Central memory CD8-positive, alpha-beta T cell (primary cell): ENCODE measurements at places on chromosomes 13 and 19.

- DNase-seq: no peak
Observed at GRCh38 chr19:38513762-38514167, 80.3 kb downstream of the RYR1 start.

DNA sequence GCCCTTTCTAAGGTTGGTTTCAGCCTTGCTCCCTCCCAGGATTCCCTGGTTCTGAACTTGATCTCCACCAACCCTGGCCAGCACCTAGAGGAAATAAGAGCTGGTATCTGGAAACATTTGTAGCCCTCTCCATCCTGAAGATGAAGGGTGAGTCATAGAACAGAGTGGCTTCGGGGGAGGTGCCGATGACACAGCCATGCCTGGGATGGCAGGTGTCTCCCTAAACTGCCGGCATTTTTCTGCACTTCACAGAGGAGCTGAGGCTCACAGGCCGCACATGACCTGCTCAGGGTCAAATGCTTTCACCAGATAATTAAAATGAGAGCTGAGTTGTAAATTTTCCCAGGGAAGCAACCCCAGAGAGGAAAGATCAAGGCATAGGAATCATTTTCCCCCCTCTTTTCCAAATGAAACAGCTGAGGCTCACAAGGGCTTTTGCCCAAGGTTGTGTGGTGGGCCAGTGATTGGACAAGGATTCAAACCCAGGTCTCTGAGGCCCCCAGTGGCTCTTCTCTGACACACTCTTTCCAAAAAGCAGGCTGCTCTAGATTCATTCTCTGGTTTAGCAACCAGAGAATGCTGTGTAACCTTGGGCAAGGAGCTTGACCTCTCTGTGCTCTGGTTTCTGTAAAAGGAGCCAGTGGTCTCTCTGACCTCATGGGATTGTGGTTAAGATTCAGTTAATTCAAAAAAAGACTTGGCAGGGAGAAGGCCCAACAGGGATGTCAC is 1.2 kb upstream of the SLC25A42 start:
- DNase-seq: no peak

GRCh38 chr13:30022796-30023195 is 172.4 kb upstream of the UBL3 start:
- DNase-seq: no peak

DNA sequence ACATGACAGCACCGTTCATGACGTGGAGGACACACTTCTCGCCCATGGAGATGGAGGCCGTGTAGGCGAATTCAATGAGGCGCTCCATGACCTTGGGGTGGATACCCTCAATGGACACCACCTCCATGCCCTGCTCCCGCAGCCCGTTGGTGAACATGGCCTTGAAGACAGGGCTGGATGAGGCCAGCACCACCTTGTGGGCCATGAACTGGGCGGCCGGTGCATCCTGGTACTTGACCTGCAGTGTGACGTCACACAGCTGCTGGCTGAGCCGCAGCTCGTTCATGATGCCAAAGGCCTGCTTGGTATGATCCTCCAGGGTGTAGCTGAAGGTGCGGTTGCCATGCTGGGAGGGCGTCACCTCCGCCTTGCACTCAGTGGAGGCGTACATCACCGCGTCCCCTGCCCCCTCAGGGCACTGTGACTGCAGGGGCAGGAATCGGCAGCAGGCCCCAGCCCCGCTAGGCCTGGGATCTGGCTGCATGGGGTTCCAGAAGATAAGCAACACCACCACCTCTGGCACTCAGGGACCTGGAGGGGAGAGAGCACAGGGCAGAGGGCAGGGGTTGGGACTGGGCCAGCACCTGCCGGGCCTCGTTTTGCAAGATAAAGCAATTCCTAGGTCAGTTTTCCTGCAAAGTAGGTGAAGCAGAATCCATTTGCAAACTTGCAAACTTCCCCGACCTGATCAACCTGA is 3.5 kb downstream of the KEAP1 start:
- DNase-seq: no peak

- no peak for DNase-seq
Observed at GRCh38 chr13:109651854-109652253, 134.5 kb downstream of the IRS2 start.

GRCh38 chr19:1289686-1290025 is 4.0 kb downstream of the EFNA2 start:
- DNase-seq: no peak

DNA sequence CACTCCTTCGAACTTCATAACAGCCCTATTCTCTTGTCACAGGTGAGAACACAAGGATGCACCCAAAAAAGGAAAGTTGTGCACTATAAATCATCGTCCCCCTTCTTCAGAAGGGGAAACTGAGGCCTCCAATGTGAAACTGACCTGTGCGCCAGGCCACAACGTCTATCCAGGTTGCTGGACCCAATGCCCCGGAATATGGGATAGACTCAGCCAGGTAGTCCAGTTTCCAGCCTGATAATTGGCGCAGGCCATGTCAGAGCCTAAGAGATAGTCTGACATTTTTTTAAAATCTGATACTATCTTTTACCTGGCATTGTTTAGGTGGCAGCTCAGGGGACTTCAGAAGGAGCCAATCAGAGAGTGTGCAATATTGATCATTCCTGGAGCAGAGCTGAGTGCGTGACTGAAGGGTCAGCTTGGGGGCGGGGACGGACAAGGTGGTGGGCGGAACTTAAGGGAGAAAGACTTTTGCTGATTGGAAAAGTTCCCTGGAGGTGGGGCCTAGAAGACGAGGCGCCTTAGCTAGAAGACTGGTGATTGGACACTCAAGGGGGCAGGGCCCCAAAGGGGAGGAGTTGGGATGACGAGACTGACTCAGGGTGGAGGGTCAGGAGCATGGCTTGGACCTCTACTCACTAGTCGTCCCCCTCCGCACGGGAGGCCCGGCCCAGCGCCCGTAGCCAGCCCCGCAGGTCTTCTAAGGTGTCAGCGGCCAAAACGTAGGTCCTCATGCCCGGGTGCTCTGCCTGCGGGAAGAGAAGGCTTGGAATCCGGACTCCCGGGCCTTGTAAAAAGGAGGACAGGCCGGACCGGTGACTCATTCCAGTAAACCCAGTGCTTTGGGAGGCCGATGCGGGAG is 8.5 kb downstream of the PLEKHA4 start:
- no peak for DNase-seq

DNA sequence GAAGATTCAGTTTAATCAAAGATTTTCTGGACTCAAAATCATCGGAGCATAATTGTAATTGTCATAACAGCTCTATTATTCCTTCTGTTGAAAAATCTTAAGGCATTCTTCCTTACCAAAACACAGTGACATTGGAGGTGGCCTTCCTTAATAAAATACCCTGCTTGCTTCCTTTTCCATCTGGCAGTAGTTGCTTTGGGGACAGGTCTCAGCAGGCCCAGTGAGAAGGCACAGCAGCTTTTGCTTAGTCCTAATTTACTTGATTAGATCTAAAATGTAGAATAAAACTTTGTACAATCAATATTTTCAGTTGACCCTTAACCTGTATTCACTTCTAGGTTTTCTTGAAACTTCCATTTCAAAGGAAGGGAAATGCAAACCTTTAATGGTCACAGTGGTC is 471.6 kb downstream of the PCDH20 start:
- DNase-seq: no peak

GRCh38 chr19:572743-573518 is 535 bp downstream of the BSG start:
- DNase-seq: no peak

GRCh38 chr19:48665786-48666185 is 7.0 kb downstream of the NTN5 start:
- no peak for DNase-seq

DNA sequence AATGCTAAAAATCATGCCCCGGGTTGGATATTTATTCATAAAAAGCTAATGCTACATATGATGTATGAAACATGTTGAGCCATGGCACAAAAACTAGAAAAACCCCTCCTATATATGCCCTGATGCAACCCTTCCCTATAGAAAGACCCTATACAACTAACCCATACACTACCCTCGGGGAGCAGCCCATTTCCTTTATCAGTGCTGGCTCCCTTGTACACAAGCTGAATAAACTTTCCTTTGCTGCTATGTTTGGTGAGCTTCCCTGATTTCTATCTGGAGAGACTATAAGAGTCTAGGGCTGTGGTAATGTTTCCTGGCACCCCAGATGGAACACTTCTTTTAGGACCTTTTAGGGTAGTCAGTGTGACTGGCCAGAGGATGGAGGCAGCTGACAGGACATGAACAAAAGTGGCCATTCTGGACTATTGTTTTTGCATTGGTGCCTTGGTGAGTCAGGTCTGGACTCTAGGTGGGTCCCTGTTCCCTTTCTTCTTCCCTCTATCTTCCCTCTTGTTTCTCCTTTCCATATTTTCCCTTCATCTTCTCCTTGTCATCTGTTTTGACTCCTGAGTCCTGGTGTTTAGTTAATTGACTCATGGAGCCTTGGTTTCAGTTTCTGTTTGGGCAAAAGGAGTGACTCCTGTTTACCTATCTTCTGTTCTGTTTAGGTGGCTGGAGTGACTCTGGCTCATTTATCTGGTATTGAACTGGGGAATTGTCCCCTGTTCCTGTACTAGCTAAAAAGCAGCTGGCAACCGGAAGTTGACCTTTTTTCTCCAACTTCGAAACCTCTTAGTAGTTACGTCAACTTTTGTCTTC is 1321.8 kb upstream of the PCDH9 start:
- no peak for DNase-seq

GRCh38 chr13:46609726-46610125 is 56.8 kb downstream of the LRCH1 start:
- no peak for DNase-seq

DNA sequence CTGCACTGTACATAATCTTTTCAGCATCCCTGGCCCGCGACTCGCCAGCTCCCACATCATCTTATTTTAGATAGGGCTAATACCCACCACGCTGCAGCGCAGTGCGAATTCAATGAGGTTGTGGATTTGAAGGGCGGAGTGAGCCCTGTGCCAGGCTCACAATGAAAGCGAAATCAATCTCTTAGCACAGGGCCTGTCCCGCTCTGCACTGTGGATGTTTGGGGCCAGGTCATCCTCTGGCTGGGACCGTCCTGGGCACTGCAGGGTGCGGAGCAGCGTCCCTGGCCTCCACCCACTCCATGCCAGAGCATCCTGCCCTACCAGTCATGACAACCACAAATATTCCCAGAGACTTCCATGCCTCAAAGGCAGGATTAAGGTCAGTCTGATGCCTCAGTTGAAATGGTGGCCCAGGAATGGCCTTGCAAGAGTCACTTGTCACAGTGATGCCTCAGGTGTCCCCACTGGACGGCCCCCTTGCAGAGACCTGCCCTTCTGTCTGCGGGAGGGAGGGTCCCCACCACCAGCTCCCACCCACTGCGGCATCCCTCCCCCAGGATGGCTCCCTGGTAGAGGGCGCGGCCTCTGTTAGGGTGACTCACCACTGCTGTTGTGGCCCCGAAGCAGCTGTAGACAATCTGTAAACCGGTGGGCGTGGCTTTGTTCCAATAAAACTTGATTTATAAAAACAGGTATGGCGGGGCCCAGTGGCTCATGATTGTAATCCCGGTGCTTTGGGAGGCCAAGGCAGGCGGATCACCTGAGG is 5.6 kb downstream of the UHRF1 start:
- DNase-seq: peak; percentile 50

DNA sequence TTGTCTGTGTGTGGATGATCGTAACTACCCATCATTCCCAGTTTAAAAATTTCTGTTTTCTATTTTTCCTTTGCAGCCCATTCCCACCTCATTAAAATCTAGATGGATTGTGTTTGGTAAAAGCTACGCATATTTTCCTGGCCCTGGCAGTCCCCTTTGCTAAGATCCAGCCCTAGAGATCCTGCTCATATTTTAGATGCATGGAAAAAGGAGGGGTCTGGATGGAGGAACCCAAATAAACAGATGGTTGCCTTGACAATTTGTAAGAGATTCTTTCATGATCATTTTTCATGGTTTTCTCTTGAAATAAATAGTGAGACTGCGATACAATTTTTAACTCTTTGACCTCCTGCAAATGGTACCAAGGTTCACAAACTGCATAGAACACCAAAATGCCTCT is 174.4 kb downstream of the SLC7A1 start:
- DNase-seq: no peak

DNA sequence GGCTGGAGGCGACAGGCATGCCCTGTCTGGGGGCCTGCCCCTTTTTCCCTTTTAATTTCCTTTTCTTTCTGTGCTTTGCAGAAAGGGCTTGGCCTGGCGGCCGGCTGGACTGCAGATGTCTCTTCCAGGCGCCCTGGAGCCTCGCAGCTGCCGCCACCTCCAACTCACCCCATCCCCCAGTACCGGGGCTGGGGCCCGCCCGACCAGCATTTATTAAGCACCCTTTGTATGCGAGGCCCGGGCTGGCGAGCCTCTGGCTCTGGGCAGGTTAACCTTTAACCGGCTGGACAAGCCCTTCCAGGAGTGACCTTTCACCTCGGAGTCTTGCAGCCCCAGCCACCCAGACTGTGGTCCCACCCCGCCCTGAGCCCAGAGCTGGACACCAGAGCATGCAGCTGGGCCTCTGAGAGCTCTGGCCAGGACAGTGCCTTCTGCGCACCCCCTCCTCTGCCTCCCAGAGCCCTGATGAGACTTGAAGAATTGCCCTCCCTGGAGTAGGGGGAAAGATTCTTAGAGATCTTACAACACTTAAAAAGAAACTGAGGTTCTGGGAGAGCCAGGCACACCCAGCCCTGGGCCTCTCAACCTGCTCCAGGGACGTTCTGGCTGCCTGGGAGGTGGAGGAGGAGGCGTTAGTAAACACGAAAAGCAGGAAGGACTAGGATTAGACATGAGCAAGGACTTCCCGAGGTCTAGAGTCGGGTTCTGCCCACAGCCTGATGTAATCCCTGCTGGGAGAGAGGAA is 1.1 kb upstream of the NR2F6 start:
- DNase-seq: no peak

DNA sequence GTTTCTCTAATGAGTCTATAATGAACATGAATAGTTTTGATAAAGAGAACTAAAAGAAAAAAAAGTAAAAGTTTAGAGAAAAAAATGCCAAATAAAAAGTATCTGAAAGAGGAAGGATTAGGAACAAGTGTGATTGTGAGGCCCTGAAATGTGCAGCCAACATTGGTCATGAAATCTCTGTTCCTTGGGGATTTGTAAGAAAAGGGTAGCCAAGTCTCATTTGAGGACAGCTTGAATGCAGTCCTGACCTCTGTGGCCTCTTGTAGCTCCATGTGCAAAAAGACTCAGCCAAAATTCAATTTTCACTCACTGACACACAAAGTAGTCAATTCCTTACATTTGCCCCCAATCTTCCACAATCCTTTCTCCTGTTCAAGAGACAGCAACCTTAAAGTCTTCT is 167.9 kb downstream of the KLF12 start:
- DNase-seq: no peak

GRCh38 chr13:111385183-111385857 is 64.9 kb downstream of the TEX29 start:
- DNase-seq: no peak

GRCh38 chr19:16472992-16473391 is 1.2 kb upstream of the EPS15L1 start:
- DNase-seq: no peak

- no peak for DNase-seq
Observed at GRCh38 chr19:1361601-1362386, 21.9 kb upstream of the NDUFS7 start.
